ENCODE measurements at places on chromosomes 1 and 21.
A peak's percentile ranks its signal among the peaks of the same experiment; 100 is the strongest.

- DNase-seq: no peak
Observed at GRCh38 chr1:207565546-207566468, 69.8 kb downstream of the CR1 start.

GRCh38 chr1:226082959-226083301 is 20.4 kb downstream of the H3-3A start:
- DNase-seq: no peak

DNA sequence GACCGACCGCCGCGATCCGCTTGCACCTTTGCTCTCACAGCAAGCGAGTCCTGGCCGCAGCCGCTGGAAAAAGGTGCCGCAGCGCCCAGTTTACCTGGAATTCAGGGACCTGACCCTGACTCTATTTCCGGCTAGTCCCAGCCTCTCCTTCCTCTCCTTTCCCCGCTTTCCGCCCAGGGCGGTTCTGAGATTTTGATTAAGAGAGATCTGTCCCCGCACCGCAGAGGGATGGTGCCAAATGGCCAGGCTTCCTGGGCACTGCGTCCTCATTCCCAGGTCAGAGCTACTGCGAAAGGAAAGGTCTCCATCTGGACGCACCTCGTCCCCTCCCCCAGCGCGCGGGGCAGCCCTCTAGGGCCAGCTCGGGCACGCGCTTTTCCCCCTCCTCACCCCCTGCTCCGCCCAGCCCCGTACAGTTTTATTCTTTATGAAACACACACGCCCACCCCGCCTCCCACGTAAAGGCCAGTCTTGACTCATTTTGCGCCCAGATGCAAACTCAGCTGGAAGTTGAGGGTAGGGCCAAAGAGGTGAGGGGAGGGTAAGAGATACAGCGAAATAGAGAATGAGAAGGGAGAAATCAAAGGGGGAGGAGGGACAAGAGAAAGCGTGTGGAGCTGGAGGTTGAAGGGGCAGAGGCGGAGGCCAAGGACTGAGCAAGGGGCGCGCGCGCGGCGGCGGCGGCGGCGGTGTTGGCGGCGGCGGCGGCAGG is 411.8 kb upstream of the ESRRG start:
- DNase-seq: no peak

- no peak for DNase-seq
Observed at GRCh38 chr1:54332781-54333585, 73.2 kb downstream of the SSBP3 start.

GRCh38 chr1:42320708-42321107 is 14.3 kb downstream of the FOXJ3 start:
- no peak for DNase-seq

DNA sequence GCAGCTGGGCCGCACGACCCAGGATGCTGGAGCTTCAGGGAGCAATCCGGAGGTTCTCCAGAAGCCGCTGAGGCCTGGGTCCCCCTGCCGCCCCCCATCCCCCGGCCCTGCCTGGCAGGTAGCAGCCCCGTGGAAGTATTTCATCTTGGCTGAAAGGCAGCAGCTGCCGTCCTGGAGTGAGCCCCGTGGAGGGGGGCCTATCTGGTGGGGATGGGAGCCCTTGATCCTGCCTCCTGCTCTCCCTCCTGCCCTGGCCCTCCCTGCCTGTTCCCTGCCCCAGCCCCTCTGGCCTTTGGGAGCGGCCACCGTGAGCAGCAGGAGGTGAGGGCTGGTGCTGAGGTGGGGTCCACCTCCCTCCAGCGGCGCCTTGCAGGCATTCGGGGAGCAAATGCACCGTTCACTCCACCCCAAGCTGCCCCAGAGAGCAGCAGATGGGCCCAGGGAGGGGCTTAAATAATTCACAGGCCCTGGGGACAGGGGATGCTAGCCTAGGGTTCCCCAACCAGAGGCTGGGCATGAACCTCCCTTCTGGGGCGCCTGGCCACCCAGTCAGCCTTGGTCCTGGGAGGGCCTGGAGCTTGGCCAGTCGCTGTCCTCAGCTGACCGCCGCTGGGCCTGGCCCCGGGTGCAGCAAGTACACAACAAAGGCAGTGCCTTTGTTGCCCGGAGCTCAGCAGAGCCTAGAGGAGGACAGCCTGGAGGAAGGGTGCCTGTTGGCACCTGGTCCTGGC is 23.7 kb upstream of the PLCH2 start:
- DNase-seq: no peak

DNA sequence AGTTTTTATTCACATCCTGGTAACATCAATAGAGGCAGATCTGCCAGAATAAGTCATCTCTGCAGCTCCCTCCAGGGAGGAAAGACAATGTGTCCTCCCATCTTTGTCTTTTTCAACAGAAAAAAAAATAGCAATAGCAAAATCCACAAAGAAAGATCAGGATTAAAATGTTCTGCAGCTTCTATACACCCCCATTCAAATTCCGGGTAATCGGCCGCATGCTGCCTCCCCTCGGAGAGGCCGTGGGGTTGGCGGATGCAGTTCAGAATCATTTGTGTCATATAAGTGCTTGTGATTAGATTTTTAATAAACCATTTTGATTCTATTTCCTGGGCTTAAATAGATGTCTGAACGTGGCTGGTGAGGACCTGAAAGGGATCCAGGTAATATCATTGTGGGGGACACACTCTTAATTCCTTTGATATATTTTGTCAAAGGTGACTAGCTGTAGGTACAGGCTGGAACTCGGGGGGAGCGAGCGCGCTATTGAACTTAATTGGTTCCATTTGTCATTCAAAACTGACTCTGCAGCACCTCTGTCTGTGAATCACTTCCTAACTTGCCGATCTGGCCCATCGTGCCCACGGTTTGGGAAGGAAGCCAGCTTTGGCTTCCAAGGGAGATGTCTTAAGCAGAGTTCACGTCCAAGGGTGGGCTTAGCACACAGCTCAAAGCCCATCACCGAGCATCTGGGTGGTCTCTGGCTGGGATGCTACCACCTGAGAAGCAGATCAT is 85.6 kb upstream of the ARHGEF16 start:
- DNase-seq: no peak

GRCh38 chr1:203126866-203127665 is 460 bp upstream of the ADORA1 start:
- DNase-seq: no peak

DNA sequence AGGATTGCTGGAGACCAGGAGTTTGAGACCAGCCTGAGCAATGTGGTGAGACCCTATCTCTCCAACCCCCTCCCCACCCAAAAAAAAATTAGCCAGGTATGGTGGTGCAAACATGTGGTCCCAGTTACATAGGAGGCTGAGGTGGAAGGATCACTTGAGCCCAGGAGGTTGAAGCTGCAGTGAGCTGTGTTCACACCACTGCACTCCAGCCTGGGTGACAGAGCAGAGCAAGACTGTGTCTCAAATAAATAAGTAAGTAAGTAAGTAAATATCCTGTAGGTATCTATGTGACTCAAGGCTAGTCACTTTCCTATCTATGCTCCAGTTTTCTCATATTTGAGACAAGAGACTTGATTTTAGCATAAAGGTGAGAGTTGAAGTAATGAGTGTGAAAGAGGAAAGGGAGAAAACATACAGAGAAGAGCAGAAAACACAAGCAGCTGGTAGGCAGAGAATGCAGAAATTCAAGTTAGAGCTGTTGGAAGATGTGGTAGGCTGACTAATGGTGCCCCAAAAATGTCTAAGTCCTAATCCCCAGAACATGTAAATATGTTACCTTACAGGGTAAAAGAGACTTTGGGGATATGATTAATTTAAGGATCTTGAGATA is 7.5 kb downstream of the PPP1R12B start:
- no peak for DNase-seq

- DNase-seq: no peak
Observed at GRCh38 chr1:55718758-55719671, 503.9 kb upstream of the USP24 start.

GRCh38 chr1:179129702-179130473 is 48.0 kb downstream of the TOR3A start:
- DNase-seq: peak; percentile 26

GRCh38 chr1:32337855-32338636 is 2.0 kb upstream of the MARCKSL1 start:
- no peak for DNase-seq

- no peak for DNase-seq
Observed at GRCh38 chr1:184567637-184568036, 180.8 kb downstream of the C1orf21 start.

DNA sequence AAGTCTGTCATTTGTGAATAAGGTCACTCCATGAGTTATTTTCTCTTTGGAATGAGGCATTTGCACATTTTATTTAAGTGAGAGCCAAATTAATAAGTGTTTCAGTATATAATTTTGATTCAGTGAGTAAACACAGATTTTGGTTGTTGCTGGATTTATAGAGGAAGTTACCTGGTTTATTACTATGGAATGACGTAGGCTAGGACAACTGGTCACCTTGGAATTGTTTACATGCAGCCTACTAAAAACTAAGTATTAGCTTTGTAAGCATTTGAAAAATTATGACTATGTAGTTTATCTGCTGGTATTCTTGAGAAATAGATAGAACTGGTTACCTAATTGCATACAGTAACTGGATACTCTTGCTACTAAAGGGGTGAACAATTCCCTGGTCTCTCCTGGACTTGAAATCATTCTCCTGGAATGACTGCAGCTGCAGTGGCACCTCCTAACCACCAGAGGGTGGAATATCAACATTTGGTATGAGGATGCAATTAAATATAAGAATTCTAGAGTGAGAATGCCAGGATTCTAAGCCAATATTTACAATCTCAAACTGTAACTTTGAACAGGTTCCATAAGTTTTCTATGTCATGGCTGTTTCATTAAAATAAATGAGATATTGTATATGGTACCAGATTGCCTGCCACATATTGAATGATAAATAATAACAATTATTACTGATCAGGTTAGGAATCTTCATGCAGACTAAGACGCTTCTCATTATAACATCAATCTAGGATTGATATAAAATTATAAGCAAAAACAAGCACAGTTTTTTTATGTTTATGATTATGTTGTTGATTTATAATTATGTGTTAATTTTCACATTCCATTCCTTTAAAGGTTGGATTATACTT is 3.5 kb upstream of the KRTAP27-1 start:
- peak; percentile 1 for DNase-seq

GRCh38 chr1:246096356-246096755 is 410.7 kb downstream of the SMYD3 start:
- DNase-seq: no peak

DNA sequence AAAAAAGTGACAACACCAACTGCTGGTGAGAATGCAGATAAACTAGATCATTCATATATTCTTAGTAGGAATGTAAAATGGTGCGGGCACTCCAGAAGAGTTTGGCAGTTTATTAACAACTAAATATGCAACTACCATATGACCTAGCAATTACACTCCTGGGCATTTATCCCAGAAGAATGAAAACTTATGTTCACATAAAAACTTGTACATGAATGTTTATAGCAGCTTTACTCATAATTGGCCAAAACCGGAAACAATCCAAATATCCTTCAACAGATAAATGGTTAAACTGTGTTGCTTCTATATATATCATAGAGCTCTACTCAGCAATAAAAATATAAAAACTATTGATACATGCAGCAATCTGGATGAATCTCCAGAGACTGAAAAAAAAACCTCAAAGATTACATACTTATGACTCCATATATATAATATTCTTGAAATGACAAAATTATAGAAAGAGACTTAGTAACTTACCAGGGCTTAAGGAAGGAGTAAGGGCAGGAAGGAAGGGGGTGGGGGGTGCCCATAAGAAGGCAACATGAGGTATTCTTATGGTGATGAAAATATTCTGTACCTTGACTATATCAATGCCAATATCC is 99.9 kb downstream of the KCNH1 start:
- no peak for DNase-seq

DNA sequence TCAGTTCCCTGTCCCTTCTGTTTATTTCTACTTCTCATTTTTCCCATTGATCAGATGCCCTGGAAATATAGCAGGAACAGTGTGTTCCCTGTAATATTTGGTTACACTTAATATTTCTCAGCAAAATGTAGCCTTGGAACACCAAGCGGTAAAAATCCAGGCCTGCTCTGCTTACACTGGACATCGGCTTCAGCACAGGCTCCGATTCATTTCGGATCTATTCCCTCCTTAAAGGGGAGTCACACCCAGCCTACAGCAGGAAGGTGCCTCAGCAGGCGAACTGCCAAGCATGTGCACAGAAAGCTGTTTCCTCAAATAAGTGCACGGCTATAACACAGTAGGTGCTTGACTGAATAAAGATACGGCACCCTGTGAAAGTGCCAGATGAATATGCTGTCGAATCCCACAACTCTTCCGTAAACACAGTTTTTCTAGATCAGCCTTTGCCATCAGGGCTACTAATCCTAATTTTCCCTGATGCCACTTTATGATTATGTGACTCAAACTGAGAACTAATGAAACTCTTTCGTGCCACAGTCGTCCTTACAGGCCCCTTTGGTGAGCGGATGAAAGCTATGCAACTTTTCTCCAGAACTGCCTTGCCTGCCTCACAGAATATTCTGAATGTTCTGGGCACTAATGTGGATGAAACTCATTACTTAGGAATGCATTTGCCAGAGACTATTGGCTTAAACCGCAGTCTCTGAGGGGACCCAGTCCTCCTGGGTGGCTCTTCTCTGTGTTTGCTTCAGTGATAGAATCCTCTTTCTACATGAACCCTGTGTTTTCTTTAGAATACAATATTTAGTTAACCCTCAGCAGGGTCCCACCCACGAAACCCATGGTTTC is 275.5 kb upstream of the RUNX1 start:
- DNase-seq: no peak

DNA sequence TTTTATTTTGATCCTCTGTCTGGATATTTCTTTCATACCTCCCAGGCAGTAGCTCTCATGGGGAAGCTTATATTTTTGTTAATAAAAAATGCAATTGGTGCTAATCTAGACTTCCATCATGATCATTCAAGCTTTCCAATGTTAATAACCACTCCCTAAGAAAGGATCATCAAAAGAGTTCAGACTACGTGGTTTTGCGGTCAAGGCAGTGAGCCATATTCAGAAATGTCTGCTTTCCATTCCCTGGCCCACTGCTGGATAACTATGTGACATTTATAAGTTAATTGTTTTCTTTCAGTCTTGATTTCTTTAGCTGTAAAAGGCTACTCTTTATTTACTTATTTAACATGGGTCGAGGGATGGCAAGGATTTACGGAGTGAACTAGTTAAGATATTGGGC is 414.6 kb downstream of the LMO4 start:
- no peak for DNase-seq

All from GM12891 (cell line).